ENCODE measurements at places on chromosomes 7 and 10. TPM values are rescaled to one million over a fixed set of nuclear protein-coding genes. Genes with fewer than 3 reads are reported as not detected.

The TAS2R3 gene
- not detected for total RNA-seq

The PTF1A gene
- not detected for total RNA-seq

The TACR2 gene
- total RNA-seq: 0.12 TPM

The SPDYE2 gene
- total RNA-seq: not detected

The SPDYE6 gene
- total RNA-seq: not detected

Data from A549 treated with DMSO at 1 μM for 4 hours (cell line).